Mammary epithelial cell (primary cell): ENCODE measurements at places on chromosomes 1 and 21.
A peak's percentile ranks its signal among the peaks of the same experiment; 100 is the strongest.

DNA sequence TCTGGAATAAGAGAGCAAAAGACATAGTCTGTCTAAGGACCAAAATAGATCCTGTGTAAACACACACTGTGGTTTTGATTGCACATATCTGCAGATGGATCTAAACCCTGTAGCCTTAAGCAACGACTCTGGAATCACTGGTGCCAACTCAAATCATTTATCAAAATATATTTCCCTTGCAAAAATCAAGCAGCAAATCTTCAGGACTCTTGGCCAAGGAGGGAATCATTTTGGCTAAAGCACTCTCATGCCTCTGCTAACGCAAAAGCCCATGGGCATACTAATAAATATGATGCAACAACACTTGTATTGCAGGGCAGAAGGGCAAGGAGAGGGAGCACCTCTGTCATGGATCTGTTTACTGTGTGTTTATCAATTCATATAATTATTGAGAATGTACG, 155.4 kb upstream of the DUSP10 start:
- peak; percentile 76 for DNase-seq

- peak; percentile 53 for DNase-seq
Observed at GRCh38 chr1:29237852-29238619, 1.7 kb downstream of the PTPRU start.

DNA sequence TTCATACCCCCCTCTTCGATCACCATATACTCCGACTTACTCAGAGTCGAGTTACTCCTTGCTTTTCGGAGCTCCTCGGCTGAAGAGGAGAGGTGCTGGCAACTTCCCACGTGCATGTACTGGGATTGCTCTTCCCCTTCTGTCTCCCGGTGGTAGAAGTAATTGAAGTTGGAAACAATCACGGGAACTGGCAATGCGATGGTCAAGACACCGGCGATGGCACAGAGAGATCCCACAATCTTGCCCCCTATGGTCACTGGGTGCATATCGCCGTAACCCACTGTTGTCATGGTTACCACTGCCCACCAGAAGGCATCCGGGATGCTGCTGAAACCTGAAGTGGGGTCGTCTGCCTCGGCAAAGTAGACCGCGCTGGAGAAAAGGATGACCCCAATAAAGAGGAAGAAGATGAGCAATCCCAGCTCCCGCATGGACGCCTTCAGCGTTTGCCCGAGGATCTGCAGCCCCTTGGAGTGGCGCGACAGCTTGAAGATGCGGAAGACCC, 1.5 kb downstream of the KCNA3 start:
- DNase-seq: no peak

DNA sequence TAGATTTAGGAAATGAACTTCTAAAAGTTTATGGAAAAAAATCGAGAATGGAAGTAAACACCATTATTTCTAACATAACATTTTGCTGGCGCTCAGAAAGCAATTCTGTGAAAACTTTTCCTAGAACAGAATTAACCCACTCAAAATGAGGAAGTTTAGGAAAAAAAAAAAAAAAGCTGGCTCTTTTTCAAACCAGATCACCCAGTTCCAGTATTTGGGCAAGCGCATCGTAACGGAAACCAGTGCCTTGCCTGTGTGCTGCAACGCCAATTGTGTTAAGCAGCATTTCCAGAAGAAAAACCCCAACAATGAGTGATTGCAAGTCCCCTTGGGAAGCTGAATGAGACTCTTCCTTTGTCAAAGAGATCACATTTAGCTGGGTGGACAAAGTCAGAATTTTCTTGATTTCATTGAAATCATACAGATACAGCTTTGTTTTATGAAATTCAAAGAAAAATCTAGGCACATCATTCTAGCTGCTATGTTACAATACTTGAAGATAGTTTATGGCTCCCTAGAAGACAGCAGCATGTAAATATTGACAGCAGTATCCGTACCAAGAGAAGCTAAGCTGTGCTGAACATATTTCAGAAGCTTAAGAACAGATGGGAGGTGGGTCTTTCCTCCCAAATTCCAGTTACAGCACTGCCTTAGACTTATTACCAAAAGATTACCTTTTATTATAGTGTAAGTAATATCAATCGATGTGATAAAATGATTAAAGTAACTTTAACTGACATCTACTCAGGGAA, 113.4 kb downstream of the ERG start:
- DNase-seq: no peak

DNA sequence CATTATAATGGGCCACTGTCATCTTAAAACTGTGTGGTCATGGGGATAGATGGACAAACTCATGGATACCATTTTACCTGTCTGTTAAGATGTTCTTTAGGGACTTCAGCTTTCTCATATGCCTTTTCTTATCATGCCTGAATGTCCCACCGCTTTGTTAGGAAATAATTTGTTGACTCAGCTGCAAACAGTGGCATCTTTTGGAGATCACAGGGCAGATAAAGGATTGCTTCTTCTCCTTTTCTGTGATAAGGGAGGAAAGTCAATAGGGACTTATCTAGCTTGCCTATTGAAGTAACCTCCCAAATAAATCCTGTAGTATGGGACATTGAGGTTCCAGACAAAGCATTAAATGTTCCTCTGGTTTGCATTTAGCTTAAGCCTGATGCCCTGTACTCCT, 79.8 kb upstream of the KIAA0040 start:
- no peak for DNase-seq

DNA sequence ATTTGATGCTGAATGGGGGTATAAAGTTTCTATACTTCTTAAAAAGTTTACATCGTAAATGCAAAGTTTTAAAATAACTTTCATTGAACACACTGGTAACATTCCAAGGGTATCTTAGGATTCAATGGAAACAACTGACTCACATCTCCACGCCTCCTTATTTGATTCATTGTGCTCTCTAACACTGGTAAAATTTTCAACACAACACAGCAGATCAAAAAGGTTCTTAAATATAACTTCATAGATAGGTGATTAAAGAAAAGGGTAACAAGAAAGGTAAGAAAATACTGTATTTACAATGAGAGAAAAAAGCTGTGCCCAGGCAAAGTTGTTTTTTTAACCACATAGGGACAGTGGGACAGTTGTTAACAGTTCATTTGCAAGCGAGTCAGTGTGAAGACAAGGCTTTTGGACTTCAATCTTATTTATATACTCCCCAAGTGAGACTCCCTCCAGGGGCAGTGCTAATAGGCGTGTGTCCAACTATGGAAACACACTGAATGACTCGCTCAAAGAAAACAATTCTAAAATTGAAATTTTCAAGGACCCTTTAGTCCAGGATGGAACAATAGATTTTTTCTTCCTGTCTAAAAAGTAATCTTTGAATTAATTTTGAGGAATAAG, 140.5 kb downstream of the TIAM1 start:
- DNase-seq: peak; percentile 16

DNA sequence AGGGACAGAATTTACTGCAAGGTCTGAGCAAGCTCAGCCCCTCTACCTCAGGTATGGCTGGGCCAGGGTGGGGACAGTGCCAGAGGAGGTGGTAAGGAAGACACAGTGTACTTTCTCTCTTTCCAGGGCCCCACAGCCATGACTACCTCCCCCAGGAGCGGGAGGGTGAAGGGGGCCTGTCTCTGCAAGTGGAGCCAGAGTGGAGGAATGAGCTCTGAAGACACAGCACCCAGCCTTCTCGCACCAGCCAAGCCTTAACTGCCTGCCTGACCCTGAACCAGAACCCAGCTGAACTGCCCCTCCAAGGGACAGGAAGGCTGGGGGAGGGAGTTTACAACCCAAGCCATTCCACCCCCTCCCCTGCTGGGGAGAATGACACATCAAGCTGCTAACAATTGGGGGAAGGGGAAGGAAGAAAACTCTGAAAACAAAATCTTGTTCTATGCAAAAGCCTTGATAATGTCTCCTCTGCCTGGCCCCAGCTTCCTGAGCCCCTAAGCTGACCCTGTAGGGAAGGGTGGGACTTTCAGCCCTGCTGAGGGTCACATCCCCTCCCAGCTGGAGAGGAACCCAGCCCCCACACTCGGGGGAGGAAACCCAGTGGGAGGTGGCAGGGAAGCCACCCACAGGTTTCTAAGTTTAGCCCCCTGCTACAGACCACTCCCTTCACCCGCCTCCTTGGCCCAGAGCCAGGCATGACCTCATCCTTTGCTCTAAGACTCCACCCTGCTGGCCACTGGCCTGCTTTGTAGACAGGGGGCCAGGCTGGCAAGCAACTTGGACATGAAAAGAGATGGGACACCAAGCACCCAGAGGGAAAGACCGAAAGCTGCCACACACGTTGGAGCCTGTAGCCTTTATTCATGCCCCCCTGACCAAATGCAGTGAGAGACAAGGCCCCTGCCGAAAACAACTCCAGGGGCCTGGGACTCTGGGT, 6.4 kb downstream of the RHOC start:
- peak; percentile 78 for DNase-seq

DNA sequence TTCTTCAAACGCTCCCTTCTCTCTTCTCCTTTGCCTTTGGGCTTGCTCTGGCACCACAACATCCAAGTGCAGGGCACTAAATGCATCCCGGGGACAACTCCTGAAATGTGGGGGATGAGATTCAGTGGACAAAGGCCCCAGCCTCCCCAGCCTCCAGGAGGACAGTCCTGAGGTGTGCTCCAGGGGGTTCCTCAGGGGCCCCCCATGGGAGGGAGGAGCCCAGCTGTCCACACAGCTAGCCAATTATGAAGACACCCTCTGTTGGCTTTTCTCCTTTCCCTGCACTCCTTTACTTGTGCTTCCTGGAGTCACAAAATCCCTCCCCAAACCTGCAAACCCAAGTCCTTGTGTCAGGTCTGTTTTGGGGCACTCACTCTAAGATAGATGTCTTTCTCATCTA, 735.4 kb downstream of the PTPRU start:
- no peak for DNase-seq

- DNase-seq: peak; percentile 51
Observed at GRCh38 chr1:1435106-1435903, at the start of gene VWA1. Gene VWA1 (plus strand): TSS chr1:1435690. CDS start chr1:1435749, 59 bp downstream.

- no peak for DNase-seq
Observed at GRCh38 chr1:116218922-116219321, 107.7 kb downstream of the MAB21L3 start.

- DNase-seq: no peak
Observed at GRCh38 chr1:228972576-228972975, 237.3 kb downstream of the RHOU start.

DNA sequence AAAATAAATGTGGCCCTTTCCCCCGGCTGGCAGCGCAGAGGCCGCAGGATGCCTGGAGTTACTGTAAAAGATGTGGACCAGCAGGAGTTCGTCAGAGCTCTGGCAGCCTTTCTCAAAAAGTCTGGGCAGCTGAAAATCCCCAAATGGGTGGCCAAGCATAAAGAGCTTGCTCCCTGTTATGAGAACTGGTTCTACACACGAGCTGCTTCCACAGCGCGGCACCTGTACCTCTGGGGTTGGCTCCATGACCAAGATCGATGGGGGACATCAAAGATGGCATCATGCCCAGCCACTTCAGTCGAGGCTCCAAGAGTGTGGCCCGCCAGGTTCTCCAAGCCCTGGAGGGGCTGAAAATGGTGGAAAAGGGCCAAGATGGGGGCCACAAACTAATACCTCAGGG, 95.9 kb downstream of the LRIG2 start:
- no peak for DNase-seq

DNA sequence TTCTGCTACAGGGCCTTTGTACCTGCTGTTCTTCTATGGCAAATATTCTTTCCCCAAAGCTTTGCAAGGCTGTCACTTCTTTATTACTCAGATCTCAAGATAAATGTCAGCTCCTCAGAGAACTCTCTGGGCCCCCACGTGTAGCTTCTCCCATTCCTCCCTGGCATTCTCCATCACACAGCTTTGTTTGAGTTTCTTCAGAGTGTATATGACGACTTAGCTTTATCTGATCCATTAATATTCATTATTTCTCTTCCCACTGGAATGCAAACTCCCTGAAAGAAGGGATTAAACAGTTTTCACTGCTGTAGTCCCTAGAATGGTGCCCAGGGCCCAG, 174.6 kb upstream of the EDN2 start:
- DNase-seq: no peak

- DNase-seq: no peak
Observed at GRCh38 chr1:171940368-171940767, 99.1 kb downstream of the DNM3 start.

DNA sequence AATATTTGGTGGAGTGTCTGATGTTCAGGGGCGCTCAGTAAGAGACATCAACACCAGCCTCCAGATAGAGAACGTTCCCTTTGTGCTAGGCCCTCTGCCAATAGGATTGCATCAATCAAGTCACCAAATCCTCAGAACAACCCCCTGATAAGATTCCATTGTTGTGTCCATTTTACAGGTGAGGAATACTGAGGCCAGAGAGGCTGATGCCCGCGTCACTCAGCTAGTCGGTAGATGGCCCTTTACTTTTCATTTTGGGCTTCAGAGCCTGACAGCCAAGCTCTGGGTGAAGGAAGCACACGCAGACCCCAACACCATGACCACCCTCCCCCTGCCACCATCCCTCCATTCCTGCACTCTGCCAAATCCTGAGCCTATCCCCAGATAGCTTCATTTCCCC, 406.2 kb downstream of the PTPRU start:
- no peak for DNase-seq

DNA sequence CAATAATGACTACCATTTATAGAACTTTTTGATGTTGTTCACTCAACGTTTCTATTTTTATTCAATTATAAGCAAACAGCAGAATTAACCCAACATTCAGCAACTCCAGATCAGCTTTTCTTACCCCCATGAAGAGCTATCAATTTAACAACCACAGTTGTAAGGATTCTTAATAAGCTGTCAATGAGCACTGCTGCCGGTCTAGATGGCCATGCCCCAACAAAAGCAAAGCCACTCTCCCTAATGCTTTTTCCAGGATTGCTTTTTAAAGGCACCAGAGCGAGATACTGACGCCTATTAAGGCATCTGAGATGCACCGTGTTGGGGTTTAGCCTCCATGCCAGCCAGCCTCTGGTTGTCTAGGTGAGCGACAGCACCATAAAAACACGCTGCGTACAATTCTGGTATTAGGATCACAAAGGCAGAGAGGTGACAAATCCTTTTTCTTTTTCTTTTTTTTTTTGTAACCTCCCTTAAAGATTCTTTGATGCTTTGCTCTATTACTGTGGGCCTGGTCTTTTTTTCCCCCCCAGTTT, 39.5 kb downstream of the PTPRC start:
- DNase-seq: no peak

DNA sequence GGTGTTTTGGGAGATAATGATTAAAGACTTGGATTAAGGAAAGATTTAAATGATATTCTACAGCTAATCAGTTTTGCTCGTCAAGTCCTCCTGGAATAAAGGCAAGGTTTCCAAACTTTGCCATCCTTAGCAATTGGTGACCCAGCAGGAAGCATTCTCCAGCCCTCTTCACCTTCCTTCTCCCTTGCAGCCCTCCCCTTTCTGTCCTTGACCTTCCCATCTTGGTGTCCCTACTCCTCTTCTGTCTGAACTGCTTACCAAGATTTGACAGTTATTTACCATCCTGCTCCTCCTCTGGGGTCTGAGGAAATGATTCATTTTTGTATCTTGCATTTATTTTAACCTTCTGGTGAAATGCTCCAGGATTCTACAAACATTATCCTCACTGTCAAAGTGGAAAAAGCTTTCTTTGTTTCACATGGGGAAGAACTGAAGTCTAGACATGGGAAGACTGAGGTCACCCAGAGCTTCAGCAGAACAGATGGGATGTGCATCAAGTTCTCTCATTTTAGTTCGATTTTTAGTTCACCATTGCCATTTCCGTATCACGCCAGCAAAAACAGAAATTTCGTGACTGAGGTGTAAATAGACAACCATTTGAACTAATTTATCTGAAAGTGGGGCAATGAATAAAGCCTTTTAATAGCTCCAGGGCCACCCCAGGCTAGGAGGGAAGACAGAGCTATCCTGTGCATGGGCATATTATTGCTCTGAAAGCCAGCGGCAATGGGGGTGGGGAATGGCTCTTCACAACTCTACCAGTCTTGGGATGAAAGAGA, 504.4 kb upstream of the PLXNA2 start:
- no peak for DNase-seq

- DNase-seq: no peak
Observed at GRCh38 chr1:170660871-170661645, 2.9 kb upstream of the PRRX1 start.

GRCh38 chr1:199101635-199102034, 462.8 kb downstream of the PTPRC start:
- DNase-seq: no peak
